GM23338 (cell line): ENCODE measurements at places on chromosomes 2 and 18.

GRCh38 chr2:25690058-25690457, 16.7 kb upstream of the DTNB start:
- no peak overlapping the region for H3K4me3 ChIP-seq
- H3K36me3 ChIP-seq: no peaks in the 10 kb centered on the region
- no peaks in the 10 kb centered on the region for H3K4me1 ChIP-seq
- DNase-seq: no peak
- no peaks in the 10 kb centered on the region for H3K27me3 ChIP-seq
- H3K27ac ChIP-seq: no peak overlapping the region

DNA sequence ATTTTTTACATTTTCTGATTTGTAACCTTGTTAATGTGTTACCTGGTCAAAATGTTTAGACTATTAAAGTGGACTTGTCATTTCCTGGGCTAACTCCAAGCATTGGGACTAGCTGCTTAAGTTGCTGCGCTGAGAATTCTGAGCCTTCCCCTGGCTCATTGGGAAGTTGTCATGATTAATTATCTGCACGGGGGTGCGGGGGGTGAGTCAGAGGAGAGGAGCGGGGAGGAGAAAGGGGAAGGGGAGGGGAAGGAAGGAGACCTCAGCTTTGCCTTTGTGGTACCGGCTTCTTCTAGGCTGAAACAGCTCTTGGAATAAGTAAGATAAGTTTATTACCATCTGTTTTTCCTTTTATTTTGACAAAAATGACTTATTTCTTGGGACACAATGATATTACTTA, 52.9 kb upstream of the APCDD1 start:
- H3K4me3 ChIP-seq: no peak overlapping the region
- peaks cover 5% of the 10 kb centered on the region for H3K4me1 ChIP-seq
- no peaks in the 10 kb centered on the region for H3K36me3 ChIP-seq
- H3K27ac ChIP-seq: no peak overlapping the region
- H3K27me3 ChIP-seq: no peaks in the 10 kb centered on the region

- H3K27ac ChIP-seq: no peak overlapping the region
- DNase-seq: no peak
- H3K4me1 ChIP-seq: no peaks in the 10 kb centered on the region
- H3K27me3 ChIP-seq: no peaks in the 10 kb centered on the region
- no peaks in the 10 kb centered on the region for H3K36me3 ChIP-seq
- no peak overlapping the region for H3K4me3 ChIP-seq
These were observed 20.8 kb upstream of the TNP1 start for GRCh38 chr2:216880509-216881184.

DNA sequence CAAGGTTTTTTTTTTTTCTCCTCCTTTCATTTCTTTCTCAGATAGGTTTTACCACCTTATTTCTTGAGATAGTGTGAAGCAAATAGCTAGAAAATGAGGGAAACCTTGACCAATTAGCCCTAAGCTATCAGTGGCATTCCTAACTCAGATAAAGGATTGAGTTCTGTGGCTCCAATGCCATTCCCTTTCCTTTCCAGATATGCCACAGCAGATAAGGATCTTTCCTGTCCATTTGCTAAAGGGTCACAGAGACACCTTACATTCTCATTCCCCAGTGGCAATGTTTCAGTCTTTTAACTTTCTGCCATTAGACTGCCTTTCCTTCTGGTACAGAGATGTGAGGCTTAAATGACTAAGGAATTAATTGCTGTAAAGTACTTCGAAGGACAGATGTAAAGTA, 81.7 kb downstream of the MGAT5 start:
- no peaks in the 10 kb centered on the region for H3K4me1 ChIP-seq
- no peak overlapping the region for H3K27ac ChIP-seq
- H3K4me3 ChIP-seq: no peak overlapping the region
- no peaks in the 10 kb centered on the region for H3K36me3 ChIP-seq
- DNase-seq: no peak
- no peaks in the 10 kb centered on the region for H3K27me3 ChIP-seq

- H3K4me1 ChIP-seq: peaks cover 9% of the 10 kb centered on the region
- no peak overlapping the region for H3K27ac ChIP-seq
- DNase-seq: peak; percentile 50
- no peak overlapping the region for H3K4me3 ChIP-seq
- no peaks in the 10 kb centered on the region for H3K27me3 ChIP-seq
These were observed 380.4 kb downstream of the TNS1 start for GRCh38 chr2:217622205-217623060.

DNA sequence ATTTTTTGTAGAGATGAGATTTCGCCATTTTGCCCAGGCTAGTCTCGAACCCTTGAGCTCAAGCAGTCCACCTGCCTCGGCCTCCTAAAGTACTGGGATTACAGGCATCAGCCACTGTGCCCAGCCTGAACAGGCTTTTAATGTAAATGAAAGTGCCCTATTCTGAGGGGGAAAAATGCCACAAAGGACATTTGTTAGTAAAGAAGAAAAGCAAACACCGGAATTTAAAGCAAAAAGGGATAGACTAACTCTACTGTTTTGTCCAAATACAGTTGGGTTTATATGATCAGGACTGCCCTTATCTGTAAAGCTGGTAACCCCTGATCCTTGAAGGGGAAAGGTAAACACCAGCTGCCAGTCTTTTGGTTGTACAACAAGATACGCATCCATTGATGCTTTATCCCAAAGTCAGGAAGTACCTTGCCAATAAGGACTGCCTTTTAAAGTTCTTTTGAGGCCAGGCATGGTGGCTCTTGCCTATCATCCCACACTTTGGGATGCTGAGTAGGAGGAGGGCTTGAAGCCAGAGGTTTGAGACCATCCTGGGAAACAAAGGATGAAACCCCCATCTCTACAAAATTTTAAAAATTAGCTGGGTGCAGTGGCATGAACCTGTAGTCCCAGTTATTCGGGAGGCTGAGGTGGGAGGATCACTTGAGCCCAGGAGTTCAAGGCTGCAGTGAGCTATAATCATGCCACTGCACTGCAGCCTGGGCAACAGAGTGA, 13.1 kb downstream of the CLEC4F start:
- H3K27me3 ChIP-seq: no peaks in the 10 kb centered on the region
- H3K27ac ChIP-seq: no peak overlapping the region
- no peak for DNase-seq
- no peak overlapping the region for H3K4me3 ChIP-seq
